NCI-H1417 (cell line): ENCODE measurements at places on chromosomes 3 and 15.
A peak's percentile ranks its signal among the peaks of the same experiment; 100 is the strongest.

DNA sequence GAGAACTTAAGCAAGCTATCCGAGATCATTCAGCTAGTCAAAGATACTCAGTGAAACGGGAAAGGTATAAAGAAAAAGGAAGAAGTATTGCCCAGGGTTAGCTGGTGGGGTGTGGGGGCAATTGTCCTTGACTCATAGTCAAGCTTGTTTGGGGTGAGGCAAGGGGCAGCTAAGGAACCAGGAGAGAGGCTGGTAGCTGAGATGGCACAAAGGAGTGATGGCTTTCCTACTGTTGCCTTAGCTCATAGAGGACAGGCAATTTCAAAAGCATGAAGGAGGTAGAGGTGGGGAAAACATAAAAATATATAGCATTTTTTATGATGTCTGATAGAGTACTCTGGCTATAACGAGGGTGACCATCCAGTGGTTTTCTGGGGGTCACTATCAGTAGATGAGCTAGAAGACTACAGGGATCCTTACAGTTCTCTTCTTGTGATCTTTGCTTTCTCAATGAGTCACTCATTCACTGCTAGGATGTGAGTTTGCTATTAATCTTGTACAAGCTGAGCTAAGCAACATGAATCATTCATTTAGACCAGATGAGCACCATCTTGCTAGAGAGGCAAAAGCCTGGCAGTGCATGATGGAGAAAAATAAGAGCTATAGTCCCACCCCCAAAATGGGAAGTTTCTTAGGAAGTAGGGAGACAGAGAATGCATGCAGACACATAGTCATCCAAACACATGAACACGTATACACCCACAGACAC, 207.1 kb upstream of the PFN2 start:
- no peak for DNase-seq

DNA sequence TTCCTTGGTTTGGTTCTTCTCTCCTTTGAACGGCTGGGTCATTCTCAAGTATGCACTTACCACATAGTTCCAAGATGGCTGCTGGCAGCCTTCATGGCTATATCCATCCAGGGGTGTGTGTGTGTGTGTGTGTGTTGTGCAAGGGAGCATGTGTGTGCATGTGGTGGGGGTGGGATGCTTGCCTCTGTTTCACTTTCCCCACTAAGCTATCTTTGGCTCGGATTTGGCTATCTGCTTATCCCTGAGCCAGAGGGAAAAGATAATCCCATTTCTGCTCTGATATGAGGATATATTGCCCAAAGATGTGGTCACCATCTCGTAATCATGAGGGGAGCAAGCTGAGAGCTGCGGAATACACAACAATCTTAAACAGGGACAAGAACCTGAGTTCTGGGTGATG, 26.2 kb downstream of the ANAPC13 start:
- no peak for DNase-seq

- DNase-seq = no peak
Observed at GRCh38 chr15:62809115-62809967, 233.2 kb upstream of the TPM1 start.

DNA sequence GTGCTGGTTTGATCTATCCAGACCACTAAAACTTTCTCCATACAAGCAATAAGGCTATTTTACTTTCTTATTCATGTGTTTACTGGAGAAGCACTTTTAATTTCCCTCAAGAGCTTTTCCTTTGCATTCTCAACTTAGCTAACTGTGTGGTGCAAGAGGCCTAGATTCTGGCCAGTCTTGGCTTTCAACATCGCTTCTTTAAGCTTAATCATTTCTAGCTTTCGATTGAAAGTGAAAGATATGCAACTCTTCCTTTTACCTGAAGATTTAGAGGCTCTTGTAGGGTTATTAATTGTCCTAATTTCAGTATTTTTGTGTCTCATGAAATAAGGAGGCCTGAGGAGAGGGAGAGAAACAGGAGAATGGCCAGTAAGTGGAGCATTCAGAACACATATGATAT, 234.8 kb upstream of the GADL1 start:
- DNase-seq = no peak

DNA sequence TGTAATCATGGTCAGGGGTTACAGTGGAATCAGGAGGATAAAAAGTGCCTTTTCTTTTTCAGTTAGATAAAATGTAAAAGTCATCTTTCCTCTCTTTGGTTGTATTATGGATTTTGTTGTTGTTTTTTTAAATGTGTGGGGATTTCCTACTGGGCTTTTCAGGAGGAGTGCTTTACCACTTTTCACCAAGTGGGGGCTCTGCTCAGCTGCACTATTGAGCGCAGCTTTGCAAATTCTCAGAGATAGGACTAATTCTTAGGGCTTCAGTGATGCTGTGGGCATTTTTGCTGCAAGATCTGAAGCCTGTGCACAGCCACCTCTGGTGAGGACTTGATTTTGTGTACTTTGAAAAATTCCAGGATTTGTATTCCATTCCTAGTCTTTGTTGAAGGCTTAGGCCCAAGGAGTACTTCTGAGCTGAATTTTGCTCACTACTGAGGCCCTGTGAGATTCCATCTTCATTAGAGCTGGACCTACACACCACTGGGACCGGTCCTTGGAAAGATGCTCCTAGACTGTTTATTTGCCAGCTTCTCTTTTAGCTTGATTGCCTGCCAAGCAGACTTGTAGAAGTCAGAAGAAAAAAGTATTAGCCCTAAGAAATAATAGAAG, 7.5 kb downstream of the GNB5 start:
- no peak for DNase-seq

GRCh38 chr3:40843851-40844548, 319.2 kb downstream of the ZNF621 start:
- no peak for DNase-seq

DNA sequence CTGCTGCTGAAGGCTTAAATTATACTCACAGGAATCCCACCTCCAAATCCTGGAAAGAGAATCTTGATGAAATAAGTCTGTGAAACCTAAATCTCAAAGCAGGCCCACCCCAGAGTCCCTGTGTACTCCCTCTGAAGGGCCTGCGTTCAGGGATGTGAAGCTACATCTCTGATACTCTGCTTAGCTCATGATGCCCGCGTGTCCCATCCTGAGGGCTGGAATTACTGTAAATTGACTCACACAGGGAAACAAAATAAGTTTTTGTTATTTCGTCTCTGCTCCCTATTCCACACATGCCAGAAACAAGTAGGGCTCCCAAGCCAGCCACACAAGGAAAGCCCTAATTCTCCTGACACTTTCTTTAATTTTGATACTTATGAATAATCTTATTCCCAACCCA, 10.9 kb upstream of the PLCL2 start:
- no peak for DNase-seq

- DNase-seq = no peak
Observed at GRCh38 chr15:39511916-39512260, 69.0 kb upstream of the THBS1 start.

DNA sequence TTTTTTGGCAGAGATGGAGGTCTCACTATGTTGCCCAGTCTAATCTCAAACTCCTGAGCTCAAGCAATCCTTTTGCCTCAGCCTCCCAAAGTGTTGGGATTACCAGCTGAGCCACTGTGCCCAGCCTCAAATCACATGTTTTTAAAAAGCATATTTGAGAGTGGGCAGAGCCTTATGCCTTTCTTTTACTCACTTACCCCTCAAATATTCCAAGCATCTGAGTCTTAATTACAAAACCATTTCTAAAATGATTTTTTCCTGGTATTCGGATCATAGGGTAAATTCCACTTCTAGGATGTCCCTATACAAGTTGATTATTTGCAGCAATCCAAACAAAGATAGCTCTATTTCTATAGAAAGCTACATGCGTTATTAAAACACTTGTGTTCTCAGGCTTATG, 106.1 kb downstream of the RFTN1 start:
- DNase-seq = no peak

DNA sequence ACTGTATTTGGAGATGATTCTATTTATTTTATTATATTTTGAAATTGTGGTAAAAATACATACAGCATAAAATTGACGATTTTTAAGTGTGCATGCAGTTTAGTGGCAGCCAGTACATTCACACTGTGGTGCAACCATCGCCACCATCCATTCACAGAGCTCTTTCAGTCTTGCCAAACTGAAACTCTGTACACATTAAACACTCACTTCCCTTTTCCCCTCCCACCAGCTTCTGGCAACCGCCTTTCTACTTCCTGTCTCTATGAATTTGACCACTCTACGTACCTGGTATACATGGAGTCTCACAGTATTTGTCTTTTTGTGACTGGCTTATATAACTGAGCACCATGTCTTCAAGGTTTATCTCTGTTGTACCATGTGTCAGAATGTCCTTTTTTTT, 303.3 kb upstream of the ATP10A start:
- DNase-seq = no peak

DNA sequence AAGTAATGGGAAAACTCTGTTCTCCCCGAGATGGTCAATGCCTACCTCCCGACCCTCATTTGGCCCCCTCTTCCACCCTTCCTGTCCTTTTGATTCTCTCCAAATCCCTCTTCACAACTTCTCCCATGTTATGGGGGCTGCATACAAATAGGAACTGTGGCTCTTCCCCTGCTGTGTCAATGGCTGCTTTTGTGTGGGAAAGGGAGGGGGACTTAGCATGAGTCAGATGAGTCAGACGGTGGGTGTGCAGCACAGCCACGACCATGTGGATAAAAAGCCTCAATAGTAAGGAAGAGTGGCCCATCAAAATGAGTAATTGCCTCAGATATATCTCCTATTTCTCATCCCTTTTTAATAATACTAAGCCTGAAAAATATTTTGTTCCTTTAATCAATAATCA, 31.9 kb downstream of the SPATA16 start:
- DNase-seq = no peak

- DNase-seq = no peak
Observed at GRCh38 chr3:94420931-94421330, 358.1 kb downstream of the NSUN3 start.

- no peak for DNase-seq
Observed at GRCh38 chr3:189142527-189142926, 29.2 kb upstream of the TPRG1 start.

GRCh38 chr15:79160211-79160610, 69.6 kb upstream of the RASGRF1 start:
- DNase-seq = no peak

DNA sequence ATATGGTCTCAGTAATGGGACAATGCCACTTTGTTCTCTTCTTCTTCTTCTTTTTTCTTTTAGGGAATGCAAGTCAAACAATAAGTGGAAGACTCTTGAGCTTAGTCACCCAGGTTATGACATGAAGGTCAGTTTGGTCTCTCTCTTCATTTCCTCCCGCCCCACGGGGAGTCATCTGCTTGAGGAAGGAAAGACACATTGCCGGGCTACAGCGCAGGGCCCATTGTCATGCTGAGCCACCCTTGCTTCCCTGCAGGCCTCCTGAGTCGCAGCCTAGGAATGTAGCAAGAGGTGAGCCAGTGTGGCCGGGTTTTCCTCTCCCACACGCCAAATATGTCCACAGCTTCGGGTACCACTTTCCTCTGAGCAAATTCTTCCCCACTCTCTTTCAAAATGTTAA, 47.6 kb downstream of the RAP2B start:
- DNase-seq = no peak

GRCh38 chr3:105538483-105538882, 171.8 kb downstream of the ALCAM start:
- no peak for DNase-seq

GRCh38 chr15:40290918-40291574, 8.2 kb upstream of the ANKRD63 start:
- peak; percentile 63 for DNase-seq

DNA sequence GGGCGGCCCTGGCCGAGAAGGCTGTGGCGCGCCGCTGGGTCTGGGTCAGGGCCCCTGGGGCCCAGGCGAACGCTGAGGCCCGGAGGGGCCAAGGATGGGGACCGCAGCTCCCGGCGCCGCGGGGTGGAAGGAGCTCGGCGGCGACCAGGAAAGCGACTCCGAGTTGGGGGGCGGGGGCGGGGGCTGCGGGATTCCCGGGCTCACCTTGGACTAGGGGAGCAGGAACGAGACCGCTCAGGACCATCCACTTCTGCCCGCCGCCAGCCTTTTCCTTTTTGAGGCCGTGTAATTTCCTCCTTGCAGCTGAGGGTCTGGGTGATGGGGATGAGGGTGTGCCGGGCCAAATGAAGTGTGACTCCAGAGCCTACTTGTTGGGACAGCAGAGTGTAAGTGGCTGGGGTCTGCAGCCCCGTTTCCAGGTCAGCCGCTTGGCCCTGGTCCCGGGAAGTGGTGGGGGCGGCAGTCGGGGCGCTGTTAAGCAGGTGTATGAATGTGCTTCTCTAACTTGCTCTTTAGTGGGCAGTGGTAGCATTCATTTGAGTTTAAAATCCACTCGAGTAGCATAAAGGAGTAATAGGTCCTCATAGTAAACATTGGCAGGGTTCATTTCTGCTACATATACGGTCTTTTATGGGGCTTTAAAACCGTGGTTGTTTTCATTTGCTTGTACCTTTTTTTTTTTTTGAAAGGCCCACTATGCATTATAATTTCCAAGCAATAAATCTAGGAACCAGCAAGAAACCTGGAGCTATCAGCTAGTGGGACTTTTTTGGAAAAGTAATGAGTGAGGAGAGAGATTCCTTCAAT, 717 bp downstream of the PXK start:
- DNase-seq = peak; percentile 3

DNA sequence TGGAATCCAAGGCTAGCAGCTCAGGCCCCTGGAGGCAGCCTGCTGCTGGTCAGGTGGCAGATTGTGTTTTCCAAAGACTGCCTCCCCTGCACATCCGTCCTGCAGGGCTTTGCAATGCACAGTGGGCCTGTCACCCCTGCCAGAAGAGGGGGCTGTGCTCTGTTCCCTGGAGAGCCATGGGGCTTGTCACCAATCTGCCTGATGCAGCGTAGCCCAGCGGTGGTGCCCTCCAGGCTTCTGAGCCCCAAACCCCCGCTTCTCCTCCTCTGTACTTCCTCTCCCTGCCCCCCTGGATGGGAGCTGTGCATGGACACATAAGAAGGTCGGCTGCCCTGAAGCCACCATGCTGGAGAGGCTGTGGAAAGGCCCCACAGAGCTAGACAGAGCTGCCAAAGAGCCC, 10.0 kb upstream of the PLXNA1 start:
- no peak for DNase-seq

DNA sequence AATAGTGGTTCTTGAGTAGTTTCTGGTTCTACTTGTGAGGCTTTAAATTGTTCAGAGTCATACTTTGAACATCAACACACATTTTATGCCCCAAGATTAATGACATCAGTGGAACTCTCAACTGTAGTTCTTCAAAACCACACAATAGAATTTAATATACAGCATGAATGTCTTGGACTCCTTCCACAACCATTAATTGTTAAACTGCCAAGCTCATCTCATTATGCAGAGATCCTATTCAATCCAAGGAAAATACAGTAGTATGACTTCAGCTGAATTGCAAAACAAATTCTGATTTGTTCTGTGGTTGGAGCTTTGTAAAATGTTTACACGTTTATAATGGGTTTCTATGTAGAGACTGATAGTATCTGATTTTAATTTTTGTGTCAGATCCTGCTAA, 199.2 kb upstream of the SLC2A2 start:
- no peak for DNase-seq

DNA sequence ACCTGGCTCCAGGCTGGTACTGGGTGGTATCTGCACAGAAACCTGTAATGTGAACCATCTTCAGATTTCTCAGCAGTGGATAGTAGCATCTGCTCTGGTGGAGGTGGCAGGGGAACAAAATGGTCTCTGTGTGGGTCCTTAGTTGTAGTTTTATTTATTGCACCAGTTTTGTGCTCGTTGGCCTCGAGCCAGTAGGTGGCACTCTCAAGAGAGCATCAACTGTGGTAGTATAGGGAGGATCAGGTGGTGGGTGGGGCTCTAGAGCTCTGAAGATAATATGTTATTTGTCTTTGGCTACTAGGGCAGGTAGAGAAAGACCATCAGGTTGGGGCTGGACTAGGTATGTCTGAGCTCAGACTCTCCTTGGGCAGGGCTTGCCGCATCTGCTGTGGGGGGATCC, 254.0 kb upstream of the GPR149 start:
- DNase-seq = no peak
